ENCODE measurements at places on chromosomes 6 and 20.
A peak's percentile ranks its signal among the peaks of the same experiment; 100 is the strongest.

DNA sequence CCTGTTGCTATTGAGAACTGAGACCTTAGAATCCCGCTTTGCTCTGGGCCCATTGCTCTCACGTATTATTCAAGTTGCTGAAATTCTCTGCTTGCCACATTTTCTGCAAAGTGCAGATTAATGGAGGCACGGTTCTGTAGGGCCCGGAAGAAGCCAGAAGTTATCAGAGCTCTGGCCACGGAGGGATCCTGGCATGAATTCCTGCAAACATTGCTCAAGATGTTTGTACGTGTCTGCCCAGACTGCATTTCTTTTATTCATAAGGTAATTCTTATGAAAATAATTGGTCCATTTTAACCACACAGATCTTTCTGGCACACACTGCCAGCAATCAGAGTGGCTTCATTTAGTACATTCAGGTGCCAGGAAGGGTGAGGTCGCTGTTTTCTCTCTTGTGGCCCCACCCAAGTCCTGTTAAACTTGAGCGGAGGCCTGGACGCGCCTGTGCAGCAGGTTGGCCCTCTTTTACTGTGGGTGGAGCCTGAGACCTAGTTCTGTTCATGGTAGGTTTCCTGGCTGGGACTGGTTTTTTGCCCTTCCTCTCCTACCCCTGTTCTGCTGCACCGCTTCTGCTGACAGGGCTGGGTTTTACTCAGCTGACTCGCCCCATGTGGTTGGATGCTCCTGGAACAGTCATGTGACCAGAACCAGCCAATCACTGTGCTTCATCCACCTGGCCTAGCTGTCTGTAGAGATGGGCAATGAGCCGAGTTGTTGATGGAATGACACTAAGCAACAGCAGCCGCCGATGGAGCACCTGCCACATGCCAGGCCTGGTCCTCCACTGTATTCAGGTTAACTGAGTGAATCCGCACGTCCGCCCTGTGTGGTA lies 230.2 kb downstream of the CDH4 start:
- no peak for DNase-seq

GRCh38 chr6:23890543-23891227 lies 235.3 kb upstream of the NRSN1 start:
- no peak for DNase-seq

- DNase-seq = no peak
These were observed 1353.9 kb upstream of the MAP3K7 start for GRCh38 chr6:91940801-91941200.

DNA sequence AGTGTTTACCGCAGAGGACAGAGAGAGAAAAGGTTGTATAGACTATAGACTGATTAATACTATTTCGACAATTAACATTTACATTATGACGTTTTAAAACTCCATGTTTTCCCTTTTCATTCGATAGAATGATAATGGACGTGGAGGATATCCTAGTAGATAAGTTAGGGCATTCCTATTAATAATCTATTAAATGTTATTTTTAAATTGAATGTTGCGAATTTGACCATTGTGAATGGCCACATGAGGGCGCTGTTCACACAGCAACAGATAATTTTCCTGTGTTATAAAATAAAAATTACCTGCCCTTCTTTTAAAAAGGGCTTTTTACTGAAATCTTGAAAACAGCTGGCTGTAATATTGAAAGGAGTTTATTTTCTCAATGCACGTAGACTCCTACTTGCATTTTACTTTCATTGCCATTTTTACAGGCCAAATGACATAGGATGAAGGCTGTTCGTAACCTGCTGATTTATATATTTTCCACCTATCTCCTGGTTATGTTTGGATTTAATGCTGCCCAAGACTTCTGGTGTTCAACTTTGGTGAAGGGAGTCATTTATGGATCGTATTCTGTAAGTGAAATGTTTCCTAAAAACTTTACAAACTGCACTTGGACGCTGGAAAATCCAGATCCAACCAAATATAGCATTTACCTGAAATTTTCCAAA lies 3.3 kb downstream of the ADGRB3 start:
- DNase-seq = peak; percentile 32

DNA sequence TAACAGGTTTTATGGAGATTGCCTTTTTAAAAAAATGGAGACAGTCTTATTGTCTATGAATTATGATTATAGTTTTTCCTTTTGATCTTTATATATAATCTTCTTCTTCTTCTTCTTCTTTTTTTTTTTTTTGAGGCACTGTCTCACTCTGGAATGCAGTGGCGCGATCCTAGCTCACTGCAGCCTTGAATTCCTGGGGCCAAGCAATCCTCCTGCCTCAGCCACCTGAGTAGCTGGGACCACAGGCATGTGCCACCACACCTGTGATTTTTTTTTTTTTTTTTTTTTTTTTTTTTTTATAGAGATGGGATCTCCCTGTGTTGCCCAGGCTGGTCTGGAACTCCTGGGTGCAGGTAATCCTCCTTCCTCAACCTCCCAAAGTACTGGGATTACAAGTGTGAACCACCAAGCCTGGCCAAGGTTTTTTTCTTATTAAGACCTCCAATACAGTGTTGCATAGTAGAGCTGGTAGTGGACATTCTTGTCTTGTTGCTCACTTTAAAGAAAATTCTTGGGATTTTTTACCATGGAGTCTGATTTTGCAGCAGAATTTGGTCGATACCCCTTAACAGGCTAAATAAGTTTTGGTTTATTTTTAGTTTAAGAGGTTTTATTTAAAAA lies 46.5 kb downstream of the STK4 start:
- DNase-seq = no peak

GRCh38 chr20:56653211-56653610 lies 24.1 kb downstream of the TFAP2C start:
- no peak for DNase-seq

DNA sequence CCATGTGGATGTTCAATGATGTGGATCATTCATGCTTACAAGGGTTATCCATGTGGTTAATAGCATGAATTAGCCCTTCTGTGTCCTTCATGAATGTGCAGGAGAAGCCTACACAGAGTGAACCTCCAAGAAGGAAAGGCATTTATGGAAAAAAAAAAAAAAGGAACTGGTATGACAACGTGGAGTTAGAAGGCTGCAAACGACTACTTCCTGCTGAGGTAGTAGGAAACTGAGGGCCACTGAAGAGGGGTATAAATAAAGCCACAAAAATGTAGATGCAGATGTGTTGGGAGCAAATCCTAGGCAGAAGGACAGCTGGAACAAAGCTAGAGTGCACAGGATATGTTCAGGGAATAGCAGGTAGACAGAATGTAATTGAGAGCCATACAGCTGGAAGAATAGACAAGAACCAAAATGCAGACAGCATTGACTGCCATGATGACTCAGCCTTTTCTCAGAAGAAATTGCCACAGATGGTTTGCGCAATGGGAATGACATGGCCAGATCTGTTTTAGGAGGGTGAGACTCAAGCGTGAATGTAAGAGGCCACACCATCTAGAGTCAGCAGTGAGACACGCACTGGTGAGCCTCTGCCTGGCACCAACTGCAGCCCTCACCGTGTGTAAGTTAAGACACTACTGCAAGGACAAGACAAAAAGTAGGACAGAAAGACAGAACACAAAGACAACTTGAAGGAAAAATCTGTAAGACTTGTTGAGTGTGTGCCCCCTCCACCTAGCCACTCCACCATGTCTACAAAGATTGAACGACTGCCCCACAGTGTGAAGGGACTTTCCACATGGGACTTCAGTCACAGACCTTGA lies 79.8 kb downstream of the KIF13A start:
- no peak for DNase-seq

DNA sequence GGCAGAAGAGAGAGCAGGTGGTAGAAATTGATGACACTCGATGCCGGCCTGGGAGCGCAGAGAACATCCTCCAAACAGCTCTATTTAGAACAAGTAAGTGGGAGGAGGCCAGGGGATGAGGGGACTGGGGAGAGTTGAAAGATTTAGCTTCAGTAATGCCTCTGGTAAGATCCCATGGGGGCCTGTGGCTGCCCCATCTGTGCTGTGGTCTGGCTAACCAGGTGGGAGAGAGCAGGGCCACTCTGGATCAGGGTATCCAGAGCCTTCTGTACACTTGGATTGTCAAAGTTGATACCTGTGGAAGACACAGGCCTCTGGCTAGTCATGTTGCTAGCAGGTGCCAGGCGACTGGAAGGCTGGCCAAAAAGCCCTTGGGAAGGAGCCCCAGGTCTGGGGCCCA lies 27.6 kb downstream of the NCOA5 start:
- no peak for DNase-seq

- no peak for DNase-seq
These were observed 697.0 kb upstream of the POU3F2 start for GRCh38 chr6:98137391-98137790.

GRCh38 chr6:23412770-23413169 lies 713.2 kb upstream of the NRSN1 start:
- DNase-seq = no peak

GRCh38 chr6:3419624-3420272 lies 37.1 kb downstream of the SLC22A23 start:
- DNase-seq = no peak

DNA sequence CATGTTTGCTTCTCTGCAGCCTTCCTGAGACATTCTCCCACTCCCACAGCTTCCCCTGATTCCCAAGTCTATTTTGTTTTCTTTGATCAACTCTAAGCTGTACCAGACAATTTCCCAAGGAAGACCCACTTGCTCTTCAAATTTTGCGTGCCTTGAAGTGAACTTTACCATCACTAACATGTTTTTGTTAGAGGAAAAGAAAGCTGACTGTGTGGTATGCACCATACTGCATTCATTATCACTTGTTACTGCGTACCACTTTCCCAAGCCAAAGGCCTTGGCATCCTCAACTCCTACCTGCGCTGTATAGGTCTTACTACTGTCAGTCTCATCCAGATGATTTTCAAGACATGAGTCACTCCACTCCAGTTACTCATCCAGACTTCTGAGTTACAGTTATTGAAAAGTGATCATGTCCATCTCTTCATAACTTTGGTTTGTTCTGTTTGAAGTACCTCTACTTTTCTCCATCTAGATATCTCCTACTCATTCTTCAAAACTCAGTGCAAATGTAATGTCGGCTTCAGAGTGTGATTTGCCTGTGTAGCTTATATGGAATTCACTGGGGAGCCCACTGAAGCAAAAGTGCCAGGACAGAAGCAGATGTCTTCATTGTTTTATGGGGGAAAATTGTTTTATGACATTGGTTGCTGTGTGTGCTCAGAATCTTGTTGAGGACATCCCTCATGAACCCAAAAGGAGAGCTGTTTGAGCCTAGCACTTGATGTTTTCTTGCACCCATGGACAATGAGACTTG lies 5.2 kb downstream of the RPS12 start:
- no peak for DNase-seq

- DNase-seq = no peak
These were observed 96.9 kb downstream of the LY86 start for GRCh38 chr6:6685249-6686040.

DNA sequence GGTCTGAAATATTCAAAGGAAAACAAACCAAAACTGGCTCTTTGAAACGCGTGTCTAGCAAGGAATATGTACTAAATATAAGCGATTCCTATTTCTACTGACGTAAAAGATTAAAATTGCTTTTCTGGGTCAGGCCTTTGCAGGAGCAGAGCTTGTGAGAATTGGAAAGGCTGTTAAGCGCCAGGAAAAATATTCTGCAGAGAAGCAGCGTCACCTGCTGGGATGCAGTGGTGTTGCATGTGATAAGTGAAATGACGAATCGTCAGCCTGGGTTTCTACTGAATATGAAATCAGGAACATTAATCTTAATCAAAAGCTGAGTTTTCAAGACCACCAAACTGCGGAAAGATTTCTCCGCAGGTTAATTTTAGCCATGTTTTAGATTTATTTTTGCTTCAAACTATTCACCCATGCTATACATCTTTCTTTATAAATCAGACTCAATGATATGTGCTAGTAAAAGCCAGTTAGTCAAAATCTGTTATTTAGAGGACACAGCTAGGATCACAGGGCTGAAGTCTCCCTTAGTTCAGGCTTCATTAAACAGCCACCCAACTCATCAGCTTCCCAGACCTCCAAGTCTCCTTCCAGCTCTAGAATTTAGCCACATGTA lies 67.4 kb downstream of the ALDH8A1 start:
- DNase-seq = peak; percentile 57

- no peak for DNase-seq
These were observed 215.1 kb downstream of the CBLN4 start for GRCh38 chr20:55790178-55790577.

GRCh38 chr6:108171291-108171917 lies 5.6 kb downstream of the NR2E1 start:
- no peak for DNase-seq

DNA sequence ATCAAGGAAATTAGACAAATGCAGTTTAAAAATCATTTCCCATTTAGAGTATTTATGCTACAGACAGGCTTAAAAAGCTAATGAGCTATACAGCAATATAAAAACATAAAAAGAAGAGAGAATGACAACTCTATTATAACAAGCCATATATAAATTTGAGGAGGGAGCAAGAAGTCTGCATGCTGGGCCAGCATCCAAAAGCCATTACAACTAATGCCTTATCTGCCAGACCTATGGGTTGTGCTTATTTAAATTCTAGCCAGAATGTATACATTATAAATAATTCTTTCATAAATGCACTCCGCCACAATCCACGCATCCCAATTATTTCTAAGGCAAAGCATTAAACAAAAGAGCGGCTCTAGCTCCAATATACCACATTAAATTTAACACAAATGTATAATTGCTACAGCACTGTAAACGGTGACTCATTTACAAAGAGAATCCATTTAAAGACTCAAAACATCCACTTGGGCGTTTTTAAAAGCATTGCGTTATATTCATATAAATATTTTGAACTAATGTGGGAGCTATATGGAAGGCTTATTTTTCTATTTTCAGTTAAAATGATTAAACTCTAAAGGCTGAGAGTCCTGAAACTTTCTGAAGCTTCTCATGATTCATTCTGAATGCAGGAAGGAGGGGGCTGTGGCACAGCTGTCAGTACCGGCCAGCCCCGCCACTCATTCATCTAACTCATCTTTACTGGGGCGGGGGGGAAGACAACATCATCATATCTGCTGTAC lies 37.7 kb upstream of the RAB22A start:
- no peak for DNase-seq

- DNase-seq = peak; percentile 4
These were observed 22.4 kb upstream of the RIMS4 start for GRCh38 chr20:44832724-44833123.

- DNase-seq = no peak
These were observed 3.8 kb downstream of the TRIM15 start for GRCh38 chr6:30167101-30167500.

DNA sequence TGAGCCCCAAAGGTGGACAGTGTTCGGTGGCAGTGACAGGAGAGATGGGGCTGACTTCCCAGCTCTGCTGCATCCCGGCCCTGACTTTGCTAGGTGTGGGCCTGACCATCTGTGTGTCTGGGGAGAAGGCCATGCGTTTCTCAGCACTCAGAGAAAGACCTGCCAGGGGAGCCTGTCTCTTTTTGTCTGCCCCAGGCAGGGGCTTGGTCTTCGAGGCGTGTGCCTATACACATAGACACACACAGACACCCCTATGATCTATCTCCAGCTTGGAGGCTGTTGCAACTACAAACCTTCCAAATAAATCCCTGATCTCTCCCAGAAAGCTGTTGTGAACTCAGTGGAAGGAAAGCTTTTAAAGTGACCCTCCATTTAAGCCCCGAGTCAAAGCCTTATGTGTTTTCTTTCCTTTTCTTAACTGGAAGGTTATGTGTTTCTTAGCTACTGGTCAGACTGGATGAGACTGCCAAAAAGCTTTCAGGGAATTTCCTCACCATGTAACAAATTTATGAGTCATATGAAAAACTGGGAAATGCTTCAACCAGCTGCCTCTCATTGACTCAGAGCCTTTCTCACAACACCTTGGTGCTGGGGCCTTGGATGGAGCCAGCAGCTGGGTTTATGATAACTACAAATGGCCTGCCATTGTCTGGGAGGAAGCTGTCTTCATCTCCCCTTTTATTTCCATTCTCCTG lies 102.6 kb downstream of the CDC5L start:
- no peak for DNase-seq

GRCh38 chr6:146944809-146945208 lies 259.4 kb upstream of the STXBP5 start:
- DNase-seq = no peak
